ENCODE measurements at places on chromosomes 4 and X.

- peak; percentile 42 for DNase-seq
Observed at GRCh38 chrX:115968436-115969252, 201.9 kb upstream of the AGTR2 start.

GRCh38 chr4:159360549-159360948 is 257.7 kb downstream of the RAPGEF2 start:
- DNase-seq = no peak

GRCh38 chr4:89586864-89587263 is 250.1 kb downstream of the SNCA start:
- DNase-seq = no peak

DNA sequence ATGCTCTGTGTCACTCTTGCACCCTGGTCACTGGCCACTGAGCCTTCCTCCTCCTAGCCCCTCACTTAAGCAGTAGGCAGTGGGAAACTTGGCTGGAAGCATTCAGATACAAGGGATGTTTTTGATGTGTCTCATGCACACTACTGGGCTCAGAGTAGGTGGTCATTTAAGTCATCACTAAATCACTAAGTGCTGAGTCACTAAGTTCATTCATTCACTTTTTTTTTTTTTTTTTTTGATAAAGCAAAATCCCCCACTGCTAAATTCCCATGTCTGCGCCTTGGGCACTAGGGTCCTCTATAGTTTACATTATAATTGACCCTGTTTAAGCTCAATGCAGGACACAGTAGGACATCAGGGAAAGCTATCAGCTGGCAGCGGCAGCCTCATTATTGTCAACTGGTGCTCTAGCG is 182.4 kb upstream of the MBNL3 start:
- no peak for DNase-seq

GRCh38 chrX:525134-525533 is 105.5 kb upstream of the SHOX start:
- no peak for DNase-seq

DNA sequence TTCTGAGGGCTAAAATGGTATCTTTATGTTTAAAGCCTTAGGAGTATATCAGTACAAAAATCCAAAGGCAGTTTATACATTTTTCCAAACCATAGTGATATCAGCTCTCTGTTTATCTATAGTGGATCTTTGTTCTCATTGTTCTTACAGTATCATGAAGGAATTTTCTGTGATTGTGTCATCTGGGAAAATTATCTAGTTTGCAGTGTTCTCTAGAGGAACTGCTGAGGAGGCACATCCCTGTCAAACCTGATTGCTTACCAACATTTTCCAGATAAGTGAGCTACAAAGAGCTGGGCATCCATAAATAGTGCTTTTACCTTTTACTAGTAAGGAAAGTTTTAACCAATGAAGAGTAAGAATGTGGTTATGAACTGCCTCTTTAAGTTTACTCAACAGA is 44.9 kb upstream of the SLC25A31 start:
- DNase-seq = no peak

- DNase-seq = no peak
Observed at GRCh38 chr4:3421470-3421869, 20.3 kb upstream of the HGFAC start.

- DNase-seq = no peak
Observed at GRCh38 chrX:48665991-48666390, 17.6 kb upstream of the WAS start.

- DNase-seq = no peak
Observed at GRCh38 chrX:56817179-56817578, 88.1 kb downstream of the NBDY start.

- no peak for DNase-seq
Observed at GRCh38 chrX:55907968-55908607, 190.5 kb downstream of the RRAGB start.

- peak; percentile 45 for DNase-seq
Observed at GRCh38 chrX:19682712-19683331, 167.5 kb upstream of the MAP3K15 start.

DNA sequence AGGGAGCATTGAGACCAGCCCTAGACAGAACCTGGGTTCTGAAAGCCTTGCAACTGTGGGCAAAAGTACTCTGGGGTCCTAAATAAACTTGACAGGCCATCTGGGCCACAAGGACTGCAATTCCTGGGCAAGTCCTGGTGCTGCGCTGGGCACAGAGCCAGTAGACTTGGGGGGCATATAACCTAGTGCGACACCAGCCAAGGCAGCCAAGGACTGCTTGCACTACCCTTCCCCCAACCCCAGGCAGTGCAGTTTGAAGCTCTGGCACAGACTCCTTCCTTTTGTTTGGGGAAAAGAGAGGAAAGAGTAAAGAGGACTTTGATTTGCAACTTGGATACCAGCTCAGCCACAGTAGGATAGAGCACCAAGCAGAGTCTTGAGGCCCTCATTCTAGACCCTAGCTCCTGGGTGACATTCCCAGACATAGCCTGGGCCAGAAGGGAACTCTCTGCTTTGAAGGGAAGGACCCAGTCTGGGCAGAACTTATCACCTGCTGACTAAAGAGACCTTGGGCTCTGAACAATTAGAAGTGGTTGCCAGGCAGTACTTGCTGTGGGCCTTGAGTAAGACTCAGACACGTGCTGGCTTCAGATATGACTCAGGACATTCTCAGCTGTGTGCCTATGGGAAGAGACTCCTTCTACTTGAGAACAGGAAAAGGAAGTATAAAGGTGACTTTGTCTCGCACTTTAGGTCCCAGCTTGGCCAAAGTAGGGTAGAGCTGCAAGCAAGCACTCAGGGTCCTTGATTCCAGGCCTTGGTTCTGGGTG is 522.8 kb downstream of the GLUD2 start:
- no peak for DNase-seq

GRCh38 chrX:148537556-148538182 is 37.3 kb downstream of the AFF2 start:
- no peak for DNase-seq

- DNase-seq = no peak
Observed at GRCh38 chr4:109298279-109299010, 4.0 kb downstream of the COL25A1 start.

- no peak for DNase-seq
Observed at GRCh38 chr4:66974665-66975064, 570.6 kb downstream of the CENPC start.

DNA sequence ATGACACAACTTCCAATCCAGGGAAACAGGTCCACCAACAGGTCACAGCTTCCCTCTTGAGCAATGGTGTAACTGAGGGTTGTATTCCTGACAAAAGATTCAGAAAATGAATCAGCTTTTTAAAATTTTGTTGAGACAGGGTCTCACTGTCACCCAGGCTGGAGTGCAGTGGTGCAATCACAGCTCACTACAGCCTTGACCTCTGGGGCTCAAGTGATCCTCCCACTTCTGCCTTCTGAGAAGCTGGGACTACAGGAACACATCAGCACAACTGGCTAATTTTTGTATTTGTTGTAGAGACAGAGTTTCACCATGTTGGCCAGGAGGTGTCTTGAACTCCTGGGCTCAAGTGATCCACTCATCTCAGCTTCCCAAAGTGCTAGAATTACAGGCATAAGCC is 43.7 kb downstream of the SAT1 start:
- DNase-seq = no peak

DNA sequence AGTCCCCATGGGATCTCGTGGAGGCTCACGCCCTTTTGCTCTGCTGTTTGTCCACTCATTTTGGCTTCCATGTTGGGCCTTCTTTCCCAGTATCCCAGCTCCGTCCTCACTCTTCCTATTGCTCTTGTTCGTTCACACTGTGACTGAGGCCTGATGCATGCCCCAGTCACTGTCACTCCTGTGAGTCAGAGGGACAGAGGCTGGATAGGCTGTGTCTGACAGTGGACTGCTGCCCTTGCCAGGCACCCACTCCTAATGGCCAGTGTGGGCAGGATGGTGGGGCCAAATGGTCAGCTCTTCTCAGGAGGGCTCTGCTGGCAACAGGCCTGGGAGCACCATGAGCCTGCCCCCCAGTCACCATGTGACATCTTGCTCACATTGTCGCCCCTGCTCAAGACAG is 40.0 kb downstream of the HADH start:
- DNase-seq = no peak

GRCh38 chr4:78441756-78442155 is 109.8 kb upstream of the ANXA3 start:
- DNase-seq = no peak

GRCh38 chr4:96519291-96519690 is 679.4 kb downstream of the PDHA2 start:
- no peak for DNase-seq

DNA sequence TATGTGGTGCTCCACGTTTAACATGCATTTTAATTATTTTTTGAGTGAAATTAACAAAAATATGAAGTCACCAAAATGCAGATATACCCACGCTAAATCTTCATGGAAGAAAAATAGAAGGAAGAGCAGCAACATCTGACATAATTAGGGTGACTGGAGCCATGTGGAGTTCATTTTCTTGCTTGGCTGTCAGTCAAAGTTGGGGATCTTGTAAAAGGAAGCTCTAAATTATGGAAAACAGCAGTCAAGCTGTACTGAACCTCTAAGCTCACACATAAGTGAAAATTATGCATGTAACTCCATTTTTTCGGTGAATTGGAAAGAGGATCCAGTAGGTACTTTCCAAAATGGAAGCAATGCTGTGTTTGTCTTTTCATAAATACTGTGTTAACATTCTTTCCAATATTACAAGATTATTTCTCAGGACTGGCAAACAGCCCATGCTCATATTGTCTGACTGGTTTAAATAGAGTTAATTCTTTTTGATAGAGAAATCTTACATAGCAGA is 9.7 kb upstream of the PDGFC start:
- DNase-seq = no peak

GRCh38 chrX:72351606-72352334 is 46.1 kb upstream of the CITED1 start:
- no peak for DNase-seq

DNA sequence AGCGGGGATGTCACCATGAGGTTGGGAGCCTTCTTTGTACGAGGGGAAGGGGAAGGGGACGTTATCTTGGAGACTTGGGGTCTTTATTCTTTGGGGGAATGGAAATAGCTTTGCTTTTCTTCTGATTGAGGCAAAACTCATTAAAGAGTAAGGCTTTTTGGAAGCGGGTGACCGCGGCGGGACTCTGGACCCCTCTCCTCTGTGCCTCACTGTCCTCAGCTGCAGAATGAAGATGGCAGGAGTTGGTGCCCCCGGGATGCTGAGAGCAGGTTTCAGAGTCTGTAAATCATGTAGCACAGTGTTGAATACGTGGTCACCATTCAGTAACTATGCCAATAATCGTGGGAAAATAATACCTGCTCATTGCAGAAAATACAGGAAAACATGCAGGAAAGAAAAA is 32.1 kb downstream of the HTT-AS start:
- no peak for DNase-seq

DNA sequence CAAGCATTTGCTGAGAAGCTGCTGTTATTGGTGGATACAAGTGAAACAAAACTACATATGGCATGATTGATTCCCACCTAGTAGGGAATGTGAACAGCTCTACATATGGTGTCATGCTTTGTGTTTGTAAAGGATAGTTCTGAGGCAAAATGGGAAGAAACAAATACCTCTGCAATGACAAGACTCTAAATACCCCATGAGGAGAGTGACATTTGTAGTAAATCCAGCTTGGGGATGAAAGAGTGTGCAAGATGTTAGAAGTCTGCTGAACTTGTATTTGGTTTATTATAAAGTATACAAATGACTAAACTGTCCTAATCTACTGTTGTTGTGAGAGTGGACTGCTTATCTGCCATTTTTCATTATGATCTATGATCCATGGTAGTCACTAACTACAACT is 120.8 kb upstream of the HS3ST1 start:
- no peak for DNase-seq

GRCh38 chr4:122968227-122968812 is 45.9 kb upstream of the NUDT6 start:
- no peak for DNase-seq

DNA sequence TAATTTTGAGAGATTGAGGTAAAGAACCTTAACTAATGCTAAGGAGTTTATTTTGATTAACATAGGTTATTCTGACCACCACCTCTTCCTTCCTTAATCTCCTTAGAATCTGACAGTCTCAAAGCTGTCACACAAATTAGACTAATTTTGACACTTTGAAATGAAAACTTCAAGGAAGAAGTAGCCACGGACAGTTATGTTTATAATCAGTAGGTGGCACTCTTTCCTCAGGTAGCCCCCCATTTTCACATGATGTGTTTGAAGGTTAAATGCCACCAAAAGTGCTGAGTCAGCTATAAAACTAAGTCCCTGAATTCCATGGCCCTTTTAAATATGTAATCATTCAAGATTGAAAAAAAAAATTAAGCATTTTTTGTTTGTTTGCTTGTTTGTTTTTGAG is 22.4 kb downstream of the TMEM33 start:
- no peak for DNase-seq

DNA sequence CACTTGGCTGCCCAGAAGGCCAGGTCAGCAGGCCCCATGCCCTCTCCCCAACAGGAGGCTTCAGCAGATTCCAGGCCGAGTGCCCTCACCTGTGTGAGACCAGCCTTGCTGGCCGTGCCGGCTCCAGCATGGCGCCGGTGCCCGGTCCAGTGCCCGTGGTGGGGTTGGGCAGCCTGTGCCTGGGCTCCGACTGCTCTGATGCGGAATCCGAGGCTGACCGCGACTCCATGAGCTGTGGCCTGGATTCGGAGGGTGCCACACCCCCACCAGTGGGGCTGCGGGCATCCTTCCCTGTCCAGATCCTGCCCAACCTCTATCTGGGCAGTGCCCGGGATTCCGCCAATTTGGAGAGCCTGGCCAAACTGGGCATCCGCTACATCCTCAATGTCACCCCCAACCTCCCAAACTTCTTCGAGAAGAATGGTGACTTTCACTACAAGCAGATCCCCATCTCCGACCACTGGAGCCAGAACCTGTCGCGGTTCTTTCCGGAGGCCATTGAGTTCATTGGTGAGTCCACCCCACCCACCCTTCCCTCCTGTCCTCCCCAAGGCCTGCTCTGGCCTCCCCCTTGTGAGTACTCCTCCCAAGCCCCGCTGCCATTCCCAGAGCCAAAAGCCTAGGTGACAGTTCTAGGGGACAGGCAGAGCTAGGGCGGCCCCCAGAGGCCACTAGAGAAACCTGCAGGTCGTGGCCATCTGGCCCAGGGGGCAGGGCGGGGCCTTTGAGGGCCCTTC is 2.3 kb downstream of the DUSP9 start:
- DNase-seq = no peak

DNA sequence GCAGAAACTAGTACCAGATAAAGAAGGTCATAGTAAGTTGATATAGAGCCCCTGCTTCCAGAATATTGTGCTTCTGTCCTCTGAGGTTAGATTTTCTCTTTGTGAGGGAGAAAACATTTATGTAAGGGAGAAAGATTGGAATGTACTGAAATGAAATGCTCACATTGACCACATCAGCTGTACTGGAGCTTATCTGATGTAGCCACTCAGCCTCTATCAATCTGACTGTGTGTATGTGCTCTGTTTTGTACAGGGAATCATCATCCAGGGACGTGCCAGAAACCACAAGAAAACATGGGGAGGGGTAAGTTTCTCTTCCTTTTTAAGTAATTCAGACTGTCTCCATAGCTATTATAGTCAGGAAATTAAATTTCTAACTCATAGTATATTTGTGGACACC is 56.8 kb downstream of the PRRG1 start:
- DNase-seq = no peak

GRCh38 chr4:2280531-2281300 is 18.8 kb upstream of the MXD4 start:
- no peak for DNase-seq
